Kidney (tissue), 22 donors: ENCODE measurements at places on chromosomes 1 and 21. TPM values are rescaled to one million over a fixed set of nuclear protein-coding genes. Genes with fewer than 3 reads are reported as not detected.

TNFAIP8L2 gene
- polyA plus RNA-seq, result 1.8 TPM

EFNA3 gene
- 1.2 TPM for polyA plus RNA-seq

CHRM3 gene
- polyA plus RNA-seq, result 1.4 TPM

CD5L gene
- not detected for polyA plus RNA-seq

LCE1A gene
- polyA plus RNA-seq, result not detected

CELA2A gene
- polyA plus RNA-seq, result not detected

RIPK4 gene
- 11.6 TPM for polyA plus RNA-seq

ANGPTL3 gene
- 19.2 TPM for polyA plus RNA-seq

IGSF3 gene
- polyA plus RNA-seq, result 12.0 TPM

XCL1 gene
- not detected for polyA plus RNA-seq

CD160 gene
- not detected for polyA plus RNA-seq

SLAMF8 gene
- 1.8 TPM for polyA plus RNA-seq

SH3BGR gene
- polyA plus RNA-seq, result 12.2 TPM

SH2D5 gene
- polyA plus RNA-seq, result 0.19 TPM

ECM1 gene
- polyA plus RNA-seq, result 36.4 TPM

SYNJ1 gene
- 6.6 TPM for polyA plus RNA-seq

PSMG1 gene
- 50.8 TPM for polyA plus RNA-seq

TNN gene
- polyA plus RNA-seq, result 0.26 TPM

MTFR1L gene
- 108 TPM for polyA plus RNA-seq

SH3BP5L gene
- 16.6 TPM for polyA plus RNA-seq

TMOD4 gene
- 0.65 TPM for polyA plus RNA-seq

CD48 gene
- 3.2 TPM for polyA plus RNA-seq

SPATA46 gene
- not detected for polyA plus RNA-seq

ZSWIM5 gene
- 1.9 TPM for polyA plus RNA-seq

OVAAL gene
- not detected for polyA plus RNA-seq

GJA5 gene
- 36.4 TPM for polyA plus RNA-seq

ANKRD45 gene
- 1.2 TPM for polyA plus RNA-seq

PPIH gene
- 40.7 TPM for polyA plus RNA-seq

SLC25A34 gene
- 12.2 TPM for polyA plus RNA-seq

CD1C gene
- polyA plus RNA-seq, result 0.45 TPM

PTGER3 gene
- polyA plus RNA-seq, result 102 TPM

LCE2B gene
- not detected for polyA plus RNA-seq

C1orf122 gene
- polyA plus RNA-seq, result 147 TPM

G0S2 gene
- 103 TPM for polyA plus RNA-seq

PLA2G2A gene
- 0.52 TPM for polyA plus RNA-seq

RHCE gene
- 1.3 TPM for polyA plus RNA-seq

FAM151A gene
- 237 TPM for polyA plus RNA-seq

LCE1F gene
- not detected for polyA plus RNA-seq

TIAM1 gene
- 4.6 TPM for polyA plus RNA-seq

CYYR1 gene
- polyA plus RNA-seq, result 17.0 TPM

FNDC5 gene
- polyA plus RNA-seq, result 4.2 TPM

RNU1-2 gene
- 26.8 TPM for polyA plus RNA-seq

JUN gene
- polyA plus RNA-seq, result 41.8 TPM

IL20 gene
- polyA plus RNA-seq, result not detected

SPATA45 gene
- polyA plus RNA-seq, result not detected

OR10J1 gene
- not detected for polyA plus RNA-seq

SERPINC1 gene
- polyA plus RNA-seq, result 0.82 TPM

BARHL2 gene
- polyA plus RNA-seq, result not detected

C1QB gene
- polyA plus RNA-seq, result 95.1 TPM

CLDN17 gene
- not detected for polyA plus RNA-seq

S100B gene
- polyA plus RNA-seq, result 2.6 TPM

ADAM30 gene
- polyA plus RNA-seq, result not detected

RIPPLY3 gene
- 0.26 TPM for polyA plus RNA-seq

ELAVL4 gene
- polyA plus RNA-seq, result not detected

RSPO1 gene
- 0.26 TPM for polyA plus RNA-seq

KRTAP10-8 gene
- polyA plus RNA-seq, result not detected

CCDC185 gene
- polyA plus RNA-seq, result not detected

TFF2 gene
- not detected for polyA plus RNA-seq
